ENCODE measurements at places on chromosomes 4 and X.

DNA sequence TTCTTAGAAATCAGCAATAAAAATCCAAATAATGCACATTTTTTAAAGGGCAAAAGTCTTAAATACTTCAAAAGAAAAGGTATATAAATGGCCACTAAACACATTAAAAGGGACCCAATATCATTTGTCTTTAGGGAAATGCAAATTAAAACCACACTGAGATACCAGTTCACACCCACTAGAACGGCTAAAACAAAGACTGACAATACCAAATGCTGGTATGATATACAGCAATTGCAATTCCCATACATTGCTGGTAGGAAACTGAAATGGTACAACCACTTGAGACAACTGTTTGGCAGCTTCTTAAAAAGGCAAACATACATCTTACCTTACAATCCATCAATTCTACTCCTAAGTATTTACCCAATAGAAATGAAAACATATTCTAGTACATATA lies 33.7 kb downstream of the CAMK2D start:
- DNase-seq = no peak

DNA sequence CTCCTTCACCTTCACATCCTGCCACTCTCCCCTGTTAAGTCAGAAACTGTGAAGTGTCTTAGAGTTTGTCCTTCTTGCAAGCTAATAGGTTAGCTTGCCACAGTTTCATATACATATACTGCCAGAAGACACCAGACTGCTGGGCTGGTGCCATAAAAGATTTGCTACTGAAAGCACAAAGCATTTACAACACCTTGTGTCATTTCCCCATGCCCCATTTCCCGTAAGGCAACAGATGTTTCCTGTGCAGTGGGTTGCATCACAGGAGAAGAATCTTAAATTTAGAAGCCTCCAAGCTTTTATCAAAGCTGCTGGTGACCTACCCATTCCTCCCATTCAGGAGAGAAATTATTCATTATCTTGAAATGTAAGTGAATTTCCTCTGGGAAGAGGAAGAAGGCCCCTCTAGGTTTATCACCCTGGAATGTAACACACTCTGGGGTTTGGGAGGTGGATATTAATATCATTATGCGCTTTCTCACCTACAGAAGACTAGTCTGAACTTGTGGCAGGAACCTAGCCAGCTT lies 34.5 kb upstream of the RAB33B start:
- no peak for DNase-seq

DNA sequence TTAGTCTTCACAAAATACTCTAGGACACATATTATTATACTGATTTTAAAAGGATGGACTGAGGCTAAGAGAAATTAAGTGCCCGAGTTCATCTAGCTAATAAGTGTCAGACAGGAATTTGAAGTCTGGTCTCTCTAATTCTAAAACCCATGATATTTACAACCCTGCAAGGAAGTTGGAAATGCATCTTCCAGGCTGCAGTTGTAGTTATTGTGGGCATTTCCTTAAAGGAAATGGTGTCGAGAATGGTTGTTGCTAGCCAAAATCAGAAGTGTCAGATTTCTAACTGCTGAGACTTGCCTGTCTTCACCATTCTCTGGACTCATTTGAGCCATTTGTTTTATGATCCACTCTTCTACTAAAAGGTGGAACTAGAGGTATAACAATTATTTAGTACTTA lies 82.5 kb downstream of the FAT4 start:
- DNase-seq = no peak

- DNase-seq = no peak
These were observed 1.6 kb downstream of the FAM13A start for GRCh38 chr4:89055157-89056080.

- DNase-seq = no peak
These were observed 7.6 kb downstream of the RPS3A start for GRCh38 chr4:151107063-151107462.

GRCh38 chr4:159549098-159549518 lies 446.2 kb downstream of the RAPGEF2 start:
- DNase-seq = no peak

- no peak for DNase-seq
These were observed 247.4 kb upstream of the GIMD1 start for GRCh38 chr4:106615961-106616360.

DNA sequence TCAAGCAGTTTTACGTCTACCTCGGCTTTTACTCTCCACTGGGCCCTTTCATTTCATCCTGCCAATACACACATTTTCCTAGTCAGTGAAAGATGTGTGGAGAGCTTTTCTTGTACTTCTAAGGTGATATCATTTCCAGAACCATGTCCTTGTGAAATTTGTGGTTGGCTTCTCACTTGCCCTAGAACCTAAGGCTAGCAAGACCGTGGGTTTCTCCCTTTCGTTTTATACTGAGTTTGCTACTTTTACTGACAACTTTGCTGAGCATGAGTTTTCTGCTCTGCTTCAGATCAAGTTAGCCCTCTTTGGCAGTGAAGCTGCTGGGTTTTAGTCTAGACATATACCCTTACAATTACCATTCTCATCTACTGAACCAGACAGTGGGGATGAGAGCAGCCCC lies 95.7 kb upstream of the FRMPD4 start:
- DNase-seq = no peak

GRCh38 chrX:110276778-110277177 lies 41.1 kb downstream of the AMMECR1 start:
- DNase-seq = no peak

DNA sequence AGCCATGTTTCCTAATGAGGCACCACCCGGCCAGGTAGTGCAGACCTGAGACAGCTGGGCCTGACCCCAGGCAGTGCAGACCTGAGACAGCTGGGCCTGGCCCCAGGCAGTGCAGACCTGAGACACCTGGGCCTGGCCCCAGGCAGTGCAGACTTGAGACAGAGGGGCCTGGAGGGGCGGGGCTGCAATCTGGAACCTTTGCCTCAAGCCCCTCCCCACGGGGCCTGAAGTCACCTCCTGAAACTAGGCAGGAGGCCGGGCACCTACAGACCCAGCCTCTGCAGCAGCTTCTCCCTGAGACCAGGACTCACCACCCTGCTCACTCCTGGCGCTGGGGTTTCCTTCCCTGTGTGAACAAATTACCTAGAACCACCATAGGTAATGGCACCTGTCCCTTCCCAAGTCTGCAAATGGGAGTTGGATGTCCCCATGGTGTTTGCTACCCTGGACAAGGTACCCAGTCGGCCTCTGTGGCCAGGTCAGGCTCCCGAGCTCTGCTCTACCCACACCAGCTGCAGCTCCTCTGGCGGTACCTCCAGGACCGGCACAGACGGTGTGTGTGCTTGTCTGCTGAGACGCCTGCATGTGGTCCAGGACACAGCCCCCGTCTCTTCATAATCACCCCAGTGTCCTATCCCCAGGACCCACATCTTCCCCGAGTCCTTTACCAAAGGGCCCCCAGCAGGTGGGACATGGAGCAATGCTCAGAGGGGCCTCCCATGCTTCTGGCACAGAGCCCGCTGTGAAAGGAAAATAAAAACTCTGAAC lies 53.1 kb upstream of the C4orf50 start:
- DNase-seq = no peak

DNA sequence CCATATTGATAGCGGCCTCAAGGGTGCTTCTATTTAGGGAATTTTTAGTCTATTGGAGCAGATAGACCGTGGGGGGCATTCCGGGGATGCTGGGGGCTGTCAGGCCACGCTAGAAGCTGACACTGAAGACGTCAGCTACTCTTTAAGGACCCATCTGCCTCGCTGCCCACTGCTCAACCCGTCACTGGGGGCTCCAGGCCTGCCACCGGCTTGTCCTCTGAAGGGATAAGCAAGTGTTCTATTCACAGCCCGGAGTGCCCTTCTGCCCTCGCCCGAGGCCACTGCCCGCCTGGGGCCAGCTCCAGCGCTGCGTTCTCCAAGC lies 679 bp upstream of the MSL3 start:
- no peak for DNase-seq

- no peak for DNase-seq
These were observed 2.2 kb upstream of the SRD5A3 start for GRCh38 chr4:55343887-55344286.

DNA sequence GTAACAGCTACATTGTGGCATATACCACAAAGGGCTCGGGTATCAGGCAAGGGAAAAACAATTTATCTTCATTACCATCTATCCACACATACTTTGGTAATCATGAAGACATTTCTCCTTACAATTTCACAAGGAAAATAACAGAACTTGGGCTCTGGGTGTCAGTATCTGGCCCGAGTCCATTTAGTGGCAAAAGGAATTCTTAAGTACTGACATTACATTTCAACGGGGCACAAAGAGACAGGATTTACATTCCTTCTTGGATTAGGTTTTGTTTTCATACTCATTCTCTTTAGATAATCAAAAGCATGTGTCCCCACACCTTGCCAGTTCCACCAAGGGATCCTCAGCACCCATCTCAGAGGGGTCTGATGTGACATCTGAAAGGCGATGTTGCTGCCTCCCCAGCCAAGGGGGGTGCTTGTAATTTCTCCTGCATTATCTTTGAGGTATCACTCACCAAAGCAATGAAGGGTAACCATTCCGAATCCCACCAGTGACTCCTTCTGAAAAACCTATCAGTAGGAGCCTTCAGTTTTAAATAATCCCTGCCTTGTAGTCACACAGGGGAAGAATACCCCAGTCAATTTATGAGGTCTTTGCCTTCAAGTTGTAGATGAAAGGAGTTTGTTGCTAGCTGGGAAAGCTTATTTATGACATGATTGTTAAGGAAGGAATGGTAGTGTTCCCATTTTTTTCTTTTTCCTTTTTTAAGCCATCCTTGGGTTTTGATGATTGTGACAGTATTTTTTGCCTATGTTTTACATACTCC lies 118.6 kb downstream of the PALLD start:
- no peak for DNase-seq

GRCh38 chr4:185092535-185093197 lies 50.4 kb upstream of the SLC25A4 start:
- no peak for DNase-seq

DNA sequence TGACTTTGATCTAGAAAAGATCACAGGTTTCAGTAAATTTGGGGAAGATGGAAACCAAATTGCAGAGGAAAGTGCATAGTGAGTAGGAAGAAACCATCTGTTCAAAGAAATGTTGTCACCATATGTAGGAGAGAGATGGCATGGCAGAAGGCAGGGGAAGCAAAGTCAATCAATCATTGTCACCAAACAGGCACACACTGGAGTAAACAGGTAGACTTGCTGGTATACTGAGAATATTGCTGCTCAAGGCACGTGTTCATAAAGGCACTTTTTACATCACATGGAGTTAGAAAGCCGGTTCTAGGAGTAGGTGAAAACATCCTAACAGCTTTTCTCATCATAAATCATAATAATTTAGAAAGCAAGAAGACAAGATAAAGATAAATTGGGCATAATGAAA lies 550.5 kb upstream of the FAT1 start:
- no peak for DNase-seq

DNA sequence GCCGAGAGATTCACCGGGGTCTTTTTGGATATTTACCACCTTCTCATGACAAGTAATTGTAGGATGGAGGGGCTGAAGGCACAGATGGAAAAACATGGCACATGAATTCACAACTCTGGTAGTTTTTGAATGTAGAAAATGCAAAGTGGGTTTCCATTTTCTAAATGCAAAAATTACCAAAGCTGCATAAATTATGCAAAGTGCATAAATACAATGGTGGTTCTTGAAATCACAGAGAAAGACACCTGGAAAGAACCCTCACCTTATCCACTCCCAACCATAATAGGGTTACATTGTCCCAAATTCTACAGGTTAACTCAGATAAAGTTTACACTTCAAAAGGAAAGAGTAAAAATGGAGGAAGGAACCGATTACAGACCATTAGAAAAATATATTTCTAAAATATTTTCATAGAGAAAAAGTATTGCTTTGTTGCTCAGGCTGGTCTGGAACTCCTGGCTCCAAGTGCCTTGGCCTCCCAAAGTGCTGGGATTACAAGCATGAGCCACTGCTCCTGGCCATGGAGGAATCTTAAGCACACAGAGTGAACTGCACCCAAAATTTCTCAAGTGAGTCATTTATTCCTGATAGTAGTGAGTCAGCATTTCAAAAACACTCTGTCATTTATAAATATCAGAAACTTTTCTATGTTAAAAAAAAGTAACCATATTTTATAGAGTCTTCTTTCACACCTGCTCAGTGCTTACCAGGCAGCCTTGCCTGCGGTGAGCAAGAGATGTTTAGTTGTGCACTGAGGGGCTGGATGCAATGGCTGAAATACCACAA lies 101.4 kb downstream of the FIP1L1 start:
- no peak for DNase-seq

- no peak for DNase-seq
These were observed 25.6 kb downstream of the PPP2R2C start for GRCh38 chr4:6446538-6447451.

GRCh38 chrX:30904632-30905031 lies 15.6 kb upstream of the TAB3 start:
- no peak for DNase-seq

DNA sequence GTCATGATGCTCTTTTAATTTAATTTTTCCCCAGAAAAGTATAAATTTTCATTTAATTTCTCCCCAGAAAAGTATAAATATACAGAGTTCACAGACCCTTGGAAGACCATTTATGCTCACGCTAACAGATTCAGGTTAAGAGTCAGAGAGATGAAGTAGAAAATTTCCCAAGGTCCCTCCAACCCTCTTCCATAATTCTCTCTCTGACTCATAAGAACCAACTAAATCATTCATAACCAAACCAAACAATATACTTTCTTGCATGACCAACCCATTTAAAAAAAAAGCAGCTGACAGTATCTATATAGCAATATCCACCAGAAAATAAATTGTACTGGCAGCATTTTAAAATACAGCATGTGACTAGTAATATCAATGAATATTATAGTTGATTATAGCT lies 3.9 kb downstream of the KLHL8 start:
- no peak for DNase-seq

GRCh38 chrX:103530545-103530944 lies 11.3 kb upstream of the RAB40A start:
- DNase-seq = no peak

DNA sequence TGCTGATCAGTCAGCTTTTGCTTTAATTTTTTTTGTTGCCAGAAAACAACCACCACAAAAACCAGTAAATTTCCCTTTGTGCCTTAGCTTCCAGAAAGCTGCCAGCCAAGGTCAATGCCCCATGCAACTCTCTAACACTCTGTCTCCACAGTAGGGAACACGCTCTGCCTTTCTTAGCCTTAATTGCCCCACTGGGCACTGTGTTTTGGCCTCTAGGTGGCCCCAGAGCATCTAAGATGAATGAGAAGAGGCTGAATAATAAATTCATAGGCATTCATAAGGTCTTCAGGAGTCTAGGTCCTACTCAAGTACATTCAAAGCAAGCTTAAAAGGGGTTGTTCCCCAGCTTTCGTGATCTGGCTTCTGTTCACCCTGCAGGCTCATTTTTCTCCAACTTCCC lies 57.7 kb upstream of the PASD1 start:
- DNase-seq = no peak

DNA sequence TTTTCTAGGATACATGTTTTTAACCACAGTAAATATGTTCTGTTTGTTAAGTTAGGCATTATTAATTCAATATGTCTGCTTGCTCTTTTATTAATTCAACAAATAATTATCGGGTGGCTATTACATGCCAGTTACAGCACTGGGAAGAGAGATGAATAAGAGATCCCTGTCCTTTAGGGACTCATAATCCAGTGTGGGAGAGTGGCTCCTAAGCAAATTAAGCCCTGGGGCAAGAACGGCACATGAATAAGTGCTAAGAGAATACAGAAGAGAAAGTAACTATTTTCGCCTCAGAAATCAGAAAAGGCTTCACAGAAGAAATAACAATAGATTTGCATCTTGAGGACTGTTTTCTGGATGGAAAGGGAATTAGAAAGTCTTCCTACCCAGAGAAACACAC lies 236.7 kb downstream of the NR3C2 start:
- DNase-seq = no peak

Measured in natural killer cell (primary cell).